Activated CD8-positive, alpha-beta memory T cell treated with anti-CD3 and anti-CD28 coated beads, Interleukin-2, amount 50 U/mL, for 4 hours (primary cell): ENCODE measurements at places on chromosomes 5 and 9.

DNA sequence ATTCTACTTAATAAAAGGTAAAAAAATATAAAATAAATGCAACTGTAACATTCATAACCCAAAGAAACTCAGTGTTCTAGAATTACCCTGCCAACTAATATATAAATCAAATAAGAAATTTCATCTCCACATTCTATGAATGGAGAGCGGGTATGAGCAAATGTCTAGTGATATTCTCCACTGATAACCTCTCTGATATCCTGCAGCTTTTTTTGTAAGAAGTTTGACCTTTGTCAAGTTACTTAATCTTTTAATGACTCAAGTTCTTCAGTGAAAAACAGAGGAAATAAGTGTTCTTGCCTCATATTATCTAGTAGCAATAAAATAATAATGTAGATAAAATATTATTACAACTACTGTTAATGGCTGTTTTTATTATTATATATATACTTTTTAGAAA is 1275.6 kb upstream of the CDH9 start:
- DNase-seq = no peak

DNA sequence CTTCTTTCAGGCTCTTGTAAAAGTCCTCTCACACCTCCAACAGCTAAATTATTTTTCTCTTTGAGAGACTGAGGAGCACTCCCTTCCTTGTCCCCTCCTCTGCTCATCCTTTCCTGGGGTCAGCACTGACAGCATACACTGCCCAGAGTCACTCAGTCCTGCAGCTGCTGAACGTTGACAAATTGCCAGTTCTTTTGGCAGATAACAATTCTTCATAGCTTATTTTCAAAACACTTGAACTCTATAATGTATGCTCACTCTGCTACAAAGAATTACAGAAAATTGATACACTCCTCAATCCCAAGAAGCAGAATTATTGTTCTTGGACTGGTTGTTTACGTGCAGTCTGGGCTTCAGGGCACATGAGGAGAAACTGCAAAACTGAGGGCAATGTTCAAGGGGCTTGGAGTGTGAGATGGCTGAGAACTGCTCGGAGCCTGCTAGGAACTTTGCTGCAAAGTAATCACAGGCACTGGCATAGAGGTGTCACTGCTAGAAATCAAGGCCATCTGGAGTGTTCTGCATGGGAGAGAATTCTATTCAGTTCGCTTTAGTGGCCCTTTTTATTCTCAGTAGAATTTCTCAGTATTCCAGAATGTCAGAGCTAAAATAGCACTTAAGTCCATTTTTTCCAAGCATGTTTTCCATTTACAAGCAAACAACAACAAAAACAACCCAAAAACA is 96.4 kb upstream of the SPOCK1 start:
- no peak for DNase-seq

- no peak for DNase-seq
Observed at GRCh38 chr5:132471944-132472343, 18.6 kb downstream of the IRF1 start.

DNA sequence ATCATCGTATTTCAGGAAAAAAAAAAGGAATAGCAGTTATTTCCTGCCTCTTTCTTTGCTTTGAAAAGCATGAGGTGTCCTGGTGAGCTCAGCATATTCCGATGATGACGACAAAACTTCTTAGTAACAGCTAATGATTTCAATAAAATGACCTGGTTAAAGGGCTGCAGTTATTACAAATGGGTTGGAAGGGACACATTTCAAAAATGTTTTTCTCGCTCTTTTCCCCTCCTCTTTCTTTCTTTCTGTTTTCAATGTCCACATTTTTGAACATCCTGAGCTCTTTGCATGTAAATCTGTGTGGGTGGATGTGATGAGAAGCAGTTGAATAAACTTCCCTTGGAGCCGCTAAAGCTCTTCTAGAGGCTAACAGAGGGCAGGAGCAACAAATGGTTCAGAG is 186.8 kb upstream of the SLC27A6 start:
- DNase-seq = no peak

DNA sequence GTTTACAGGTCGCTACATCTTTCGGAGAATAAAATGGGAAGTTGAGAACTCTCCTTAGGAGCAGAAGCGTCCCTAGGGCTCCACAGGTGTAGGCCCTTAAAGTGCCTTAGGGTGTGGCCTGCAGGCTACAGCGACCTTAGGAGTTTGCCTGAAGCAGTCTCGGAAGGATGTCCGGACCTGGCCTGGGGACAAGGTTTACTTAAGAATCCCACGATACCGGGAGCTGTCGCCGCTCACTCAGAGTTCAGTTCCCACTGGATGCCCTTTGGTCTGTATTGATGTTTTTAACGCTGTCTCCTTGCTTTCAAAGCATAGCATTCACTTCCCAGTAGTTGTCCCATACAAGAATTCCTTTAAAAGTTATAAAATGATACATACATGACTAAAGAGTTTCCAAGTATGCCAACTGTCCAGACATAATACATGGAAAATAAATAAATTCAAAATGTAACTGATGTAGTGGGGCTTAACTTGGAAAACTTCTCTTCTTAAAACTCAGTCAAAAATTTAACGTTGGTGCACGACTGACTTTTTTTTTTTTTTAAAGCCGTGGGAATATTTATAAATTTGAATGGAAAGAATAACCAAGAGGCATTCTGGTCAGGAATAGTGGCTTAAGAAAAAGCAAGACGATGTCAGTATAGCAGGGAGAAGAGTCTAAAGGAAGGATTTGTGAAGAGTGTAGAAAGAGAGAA is 848 bp downstream of the RAD50 start:
- DNase-seq = peak; percentile 27

DNA sequence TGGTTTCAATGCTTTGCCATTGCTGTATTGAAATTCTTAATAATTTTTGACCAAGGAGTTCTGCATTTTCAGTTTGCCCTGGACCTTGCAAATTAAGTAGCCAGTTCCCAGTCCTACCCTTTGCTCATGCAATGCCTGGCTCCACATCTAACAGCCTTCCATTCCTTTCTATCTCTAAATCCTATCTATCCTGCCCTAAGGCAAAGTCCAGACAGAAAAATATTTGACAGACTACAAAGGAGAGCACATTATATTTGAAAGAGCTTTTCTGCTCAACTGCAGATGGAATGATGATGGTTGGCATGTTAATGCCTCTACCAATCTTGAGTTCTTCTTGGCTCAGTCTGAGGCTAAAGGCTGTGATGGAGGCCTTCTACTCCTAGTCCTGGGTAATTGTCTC is 15.5 kb downstream of the SLC22A4 start:
- DNase-seq = no peak

GRCh38 chr5:40356248-40356647 is 323.5 kb upstream of the PTGER4 start:
- DNase-seq = no peak

- no peak for DNase-seq
Observed at GRCh38 chr9:19429595-19429994, 20.8 kb downstream of the ACER2 start.

- DNase-seq = no peak
Observed at GRCh38 chr5:64811050-64811640, 42.4 kb downstream of the CWC27 start.

DNA sequence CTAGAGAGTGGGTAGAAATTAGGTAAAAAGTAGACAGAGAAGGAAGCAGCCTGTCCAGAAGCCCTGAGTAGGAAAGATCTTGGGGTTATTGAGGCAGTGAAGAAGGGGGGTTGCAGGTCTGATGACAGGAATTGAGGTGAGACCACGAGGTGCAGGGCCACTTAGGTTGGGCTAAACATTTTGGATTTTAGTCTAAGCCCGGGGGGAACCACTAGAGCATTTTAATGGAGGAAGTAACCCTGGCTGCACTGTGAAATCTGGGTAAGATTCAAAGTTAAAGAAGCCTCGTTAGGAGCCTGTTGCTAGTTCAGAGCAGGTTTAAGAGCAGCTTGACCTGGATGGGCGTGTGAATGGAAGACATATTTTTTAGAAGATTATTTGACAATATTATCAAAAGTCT is 38.3 kb downstream of the MAP3K1 start:
- DNase-seq = no peak

GRCh38 chr9:1939926-1940368 is 75.2 kb upstream of the SMARCA2 start:
- no peak for DNase-seq

DNA sequence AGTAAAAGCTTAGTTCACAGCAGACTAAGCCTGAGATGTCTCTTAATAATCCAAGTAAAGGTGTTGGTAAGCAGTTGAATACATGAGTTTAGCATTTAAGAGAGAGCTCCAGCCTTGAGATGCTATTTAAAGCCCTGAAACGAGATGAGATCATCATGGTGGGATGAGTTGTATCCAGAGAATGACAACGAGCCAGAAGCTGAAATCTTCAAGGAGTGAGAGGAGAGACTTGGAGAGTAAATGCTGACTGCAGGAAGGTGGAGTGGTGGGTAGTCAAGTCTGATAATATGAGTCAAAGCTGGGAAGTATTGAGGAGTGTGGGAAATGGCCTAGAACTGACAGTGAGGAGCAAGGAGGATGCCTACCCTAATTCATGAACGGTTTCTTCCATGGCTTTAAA is 53.7 kb downstream of the PLAC8L1 start:
- DNase-seq = no peak

- peak; percentile 86 for DNase-seq
Observed at GRCh38 chr5:131263648-131264450, at the start of gene CDC42SE2. TSS of gene CDC42SE2 (plus strand) at chr5:131264053. CDS start at chr5:131359494, 95,441 bp downstream.

- DNase-seq = no peak
Observed at GRCh38 chr5:151005950-151006576, 14.3 kb upstream of the GPX3 start.

DNA sequence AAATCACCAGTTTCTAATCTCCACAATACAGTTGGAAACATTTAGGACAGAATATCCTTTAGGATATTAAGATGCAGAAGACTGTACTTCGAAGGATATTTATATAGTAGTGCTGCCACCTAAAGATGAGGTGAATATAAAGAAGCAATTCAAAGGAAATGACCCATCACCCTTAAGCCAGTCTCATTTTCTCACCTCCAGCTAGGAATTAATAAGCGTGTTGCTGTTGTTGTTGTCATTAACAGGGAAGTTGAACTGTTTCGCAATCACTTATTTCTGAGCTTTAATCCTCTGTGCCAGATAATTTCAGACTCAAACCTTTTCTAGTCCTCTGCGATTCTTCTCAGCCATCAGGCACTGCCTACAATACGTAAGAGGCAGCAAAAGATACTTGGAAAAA is 7.8 kb upstream of the PURA start:
- no peak for DNase-seq

GRCh38 chr5:109739741-109740728 is 50.3 kb downstream of the MAN2A1 start:
- DNase-seq = no peak

GRCh38 chr5:174832025-174832424 is 107.6 kb downstream of the MSX2 start:
- no peak for DNase-seq

DNA sequence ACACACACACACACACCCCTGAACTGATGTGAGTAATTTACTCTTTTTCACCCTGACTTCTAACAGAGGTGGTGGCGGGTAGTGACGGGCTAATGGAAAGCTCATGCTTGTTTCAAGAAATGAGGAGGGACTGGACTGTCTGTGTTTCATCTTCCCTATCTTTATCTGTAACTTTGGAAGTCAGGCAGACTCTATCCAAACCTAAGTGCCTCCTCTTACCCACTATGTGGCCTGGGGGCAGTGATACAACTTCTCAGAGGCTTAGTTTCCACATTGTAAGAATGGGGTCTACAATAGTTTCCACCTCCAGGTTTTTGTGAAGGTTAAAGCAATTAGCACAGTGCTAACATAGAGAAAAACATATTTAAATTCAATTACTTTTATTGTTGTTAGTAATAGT is 5.9 kb upstream of the TRPM3 start:
- DNase-seq = no peak

DNA sequence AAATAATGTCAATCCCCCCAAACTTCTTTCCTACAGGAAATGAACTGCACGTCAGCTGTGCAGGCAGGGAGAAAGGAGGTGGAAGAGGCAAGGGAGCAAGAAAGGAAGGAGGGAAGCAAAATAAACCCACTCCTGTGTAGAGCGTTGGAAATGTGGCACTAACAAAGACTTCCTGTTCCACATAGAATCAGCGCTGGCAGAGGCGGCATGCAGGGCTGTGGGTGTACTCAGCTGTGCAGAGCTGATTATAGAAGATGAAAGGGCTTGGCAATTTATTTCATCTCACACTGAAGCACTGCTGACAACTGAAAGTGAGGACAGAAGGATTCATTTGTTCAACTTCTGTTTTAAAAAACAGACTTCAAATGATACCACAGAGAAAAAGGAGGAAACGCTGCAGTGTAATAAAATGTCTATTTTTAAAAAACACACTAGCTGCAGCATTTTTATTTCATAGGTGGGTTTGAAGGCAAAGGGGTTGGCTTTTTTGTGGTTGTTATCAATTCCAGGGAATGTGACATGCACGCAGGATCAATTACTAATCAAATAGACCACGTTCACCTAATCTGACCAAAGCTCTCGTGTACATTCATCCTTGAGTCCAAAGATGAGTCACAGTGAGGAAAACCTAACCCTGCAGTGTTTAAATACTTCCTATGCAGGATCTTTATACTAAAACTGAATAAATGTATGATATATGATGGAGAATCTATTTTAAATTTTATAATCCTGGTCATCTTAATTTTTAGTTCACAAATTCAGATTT is 583.5 kb downstream of the ZNF608 start:
- DNase-seq = no peak

DNA sequence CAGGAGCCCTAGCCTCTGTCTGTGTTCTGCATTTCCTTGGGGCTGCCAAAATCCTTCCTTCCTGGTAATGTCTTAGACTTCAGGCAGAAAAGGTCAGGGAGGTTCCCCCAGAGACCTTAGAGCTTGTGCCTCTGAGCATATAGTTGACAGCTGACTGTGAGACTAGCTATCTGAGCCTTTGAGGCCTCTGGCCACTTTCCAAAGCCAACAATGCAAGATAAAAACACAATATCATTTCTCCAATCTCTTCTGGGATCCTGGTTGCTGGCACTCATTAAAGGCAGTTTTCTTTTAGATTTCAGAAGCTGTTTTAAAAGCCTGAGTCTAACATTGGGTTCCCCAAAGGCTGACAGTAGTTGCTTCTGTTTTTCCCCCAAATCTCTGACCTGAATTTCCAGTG is 13.2 kb upstream of the GLRA1 start:
- no peak for DNase-seq

- no peak for DNase-seq
Observed at GRCh38 chr5:2898661-2899060, 147.2 kb upstream of the IRX2 start.

- DNase-seq = no peak
Observed at GRCh38 chr5:9063615-9064245, 482.1 kb downstream of the SEMA5A start.

DNA sequence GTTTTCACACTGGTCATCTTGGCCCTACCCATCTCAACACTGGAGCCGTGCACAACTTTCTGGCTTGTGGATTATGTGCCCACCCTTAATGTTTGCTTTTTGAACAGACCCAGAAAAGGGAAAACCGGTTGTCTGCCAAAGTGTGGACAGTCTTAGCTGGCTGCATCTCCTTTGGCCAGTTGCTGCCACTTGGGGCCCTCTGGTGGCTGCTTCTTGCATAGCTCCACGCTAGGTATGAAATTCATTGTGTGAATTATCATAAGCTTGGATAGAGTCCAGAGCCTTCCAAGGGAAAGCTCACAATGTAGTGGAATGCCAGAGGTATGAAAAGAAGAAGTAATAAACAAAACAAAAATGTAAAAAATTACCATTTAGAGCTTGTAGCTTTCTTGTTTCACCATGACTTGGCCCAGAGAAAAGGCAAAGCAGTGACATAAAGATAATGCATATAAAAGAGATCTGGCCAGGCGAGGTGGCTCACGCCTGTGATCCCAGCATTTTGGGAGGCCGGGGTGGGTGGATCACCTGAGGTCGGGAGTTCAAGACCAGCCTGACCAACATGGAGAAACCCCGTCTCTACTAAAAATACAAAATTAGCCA is 12.5 kb upstream of the SLC36A3 start:
- DNase-seq = peak; percentile 39

- DNase-seq = no peak
Observed at GRCh38 chr9:129497005-129497812, 123.7 kb downstream of the C9orf50 start.
